ENCODE measurements at places on chromosomes 4 and X. TPM values are rescaled to one million over a fixed set of nuclear protein-coding genes. Genes with fewer than 3 reads are reported as not detected.

- H3K4me1 ChIP-seq = peaks cover 9% of the 10 kb centered on the region
- H3K4me3 ChIP-seq = no peak overlapping the region
- no peak for DNase-seq
- peaks cover 19% of the 10 kb centered on the region for H3K27me3 ChIP-seq
- no peak overlapping the region for H3K27ac ChIP-seq
- H3K36me3 ChIP-seq = peaks cover 15% of the 10 kb centered on the region
These were observed 7.9 kb downstream of the PITX2 start for GRCh38 chr4:110614976-110615352.

- H3K27ac ChIP-seq = peak overlapping the region; percentile 62
- no peaks in the 10 kb centered on the region for H3K27me3 ChIP-seq
- no peak overlapping the region for H3K4me3 ChIP-seq
- peaks cover 53% of the 10 kb centered on the region for H3K4me1 ChIP-seq
- no peaks in the 10 kb centered on the region for H3K36me3 ChIP-seq
- no peak for DNase-seq
These were observed 30.7 kb downstream of the MSN start for GRCh38 chrX:65697915-65698796.

GRCh38 chrX:49082271-49082871 is 2.7 kb upstream of the WDR45 start:
- H3K4me1 ChIP-seq = peaks cover 6% of the 10 kb centered on the region
- H3K27me3 ChIP-seq = no peaks in the 10 kb centered on the region
- DNase-seq = no peak
- H3K4me3 ChIP-seq = no peak overlapping the region
- H3K36me3 ChIP-seq = no peaks in the 10 kb centered on the region
- no peak overlapping the region for H3K27ac ChIP-seq

DNA sequence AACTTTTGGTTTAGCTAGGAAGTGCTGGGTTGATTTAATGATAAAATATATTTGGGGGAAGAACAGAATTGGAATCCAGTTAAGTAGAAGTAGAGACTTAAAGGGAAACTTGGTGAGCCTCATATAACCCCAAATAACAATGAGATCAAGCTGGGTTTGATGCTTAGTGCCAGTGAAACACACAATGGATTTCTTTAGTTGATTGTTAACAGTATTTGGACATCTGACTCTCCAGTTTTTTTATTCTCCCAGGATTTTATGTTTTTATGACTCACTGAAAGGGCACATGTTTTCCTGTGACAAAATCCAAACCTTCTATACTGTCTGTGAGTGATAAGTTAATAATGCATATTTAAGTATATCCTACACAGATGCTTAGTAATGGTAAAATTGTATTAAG is 2.7 kb upstream of the NEUROG2 start:
- H3K36me3 ChIP-seq = no peaks in the 10 kb centered on the region
- no peak for DNase-seq
- no peak overlapping the region for H3K27ac ChIP-seq
- H3K4me3 ChIP-seq = no peak overlapping the region
- peaks cover 97% of the 10 kb centered on the region for H3K27me3 ChIP-seq

Gene ENPEP
- total RNA-seq = 1.4 TPM

- H3K4me3 ChIP-seq = no peak overlapping the region
- H3K4me1 ChIP-seq = peaks cover 23% of the 10 kb centered on the region
- no peaks in the 10 kb centered on the region for H3K27me3 ChIP-seq
- H3K36me3 ChIP-seq = no peaks in the 10 kb centered on the region
- DNase-seq = no peak
- H3K27ac ChIP-seq = no peak overlapping the region
These were observed 2.6 kb downstream of the RAB28 start for GRCh38 chr4:13481569-13481968.

DNA sequence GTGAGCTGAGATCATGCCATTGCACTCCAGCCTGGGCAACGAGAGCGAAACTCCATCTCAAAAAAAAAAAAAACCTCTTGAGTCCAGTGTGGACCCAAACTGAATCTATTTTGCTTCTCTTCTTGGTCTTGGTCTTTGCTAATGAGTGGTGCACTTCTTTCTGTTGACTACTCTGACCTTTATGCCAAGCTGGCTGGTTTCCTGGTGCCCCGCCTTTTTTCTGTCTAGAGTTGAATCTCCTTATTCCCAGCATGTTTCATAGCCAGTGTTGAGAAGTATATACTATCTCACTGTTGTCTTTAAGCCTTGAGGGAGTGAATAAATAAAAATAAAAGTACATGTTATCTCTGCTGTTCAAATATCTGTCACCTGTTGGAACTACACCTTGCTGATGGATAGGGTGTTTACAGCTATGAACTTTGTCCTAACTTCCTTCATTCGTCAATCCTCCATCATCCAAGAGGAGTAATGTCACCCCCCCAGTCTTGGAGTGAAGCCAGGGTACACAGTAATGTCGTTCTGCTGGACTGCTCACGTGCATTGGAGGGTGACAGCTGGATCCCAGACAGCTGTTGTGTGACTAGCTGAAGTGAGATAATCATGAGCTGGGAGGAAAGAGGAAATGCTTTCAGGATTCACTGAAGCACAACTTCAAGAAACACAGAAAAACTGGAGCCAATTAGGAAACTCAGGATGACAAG is 99.3 kb upstream of the PRKG2 start:
- H3K36me3 ChIP-seq = no peaks in the 10 kb centered on the region
- DNase-seq = no peak
- H3K27me3 ChIP-seq = no peaks in the 10 kb centered on the region
- H3K4me3 ChIP-seq = no peak overlapping the region
- H3K4me1 ChIP-seq = no peaks in the 10 kb centered on the region
- H3K27ac ChIP-seq = no peak overlapping the region

Gene USP27X
- total RNA-seq = 1.5 TPM
